Occipital lobe (tissue), 3 donors: ENCODE measurements at places on chromosomes 12 and 14. TPM values are rescaled to one million over a fixed set of nuclear protein-coding genes. Genes with fewer than 3 reads are reported as not detected.

Gene IL22
- total RNA-seq = not detected

Gene PLBD1
- 2.5 TPM for total RNA-seq

Gene AKAP5
- 31.7 TPM for total RNA-seq

Gene DBX2
- total RNA-seq = 1.6 TPM

DNA sequence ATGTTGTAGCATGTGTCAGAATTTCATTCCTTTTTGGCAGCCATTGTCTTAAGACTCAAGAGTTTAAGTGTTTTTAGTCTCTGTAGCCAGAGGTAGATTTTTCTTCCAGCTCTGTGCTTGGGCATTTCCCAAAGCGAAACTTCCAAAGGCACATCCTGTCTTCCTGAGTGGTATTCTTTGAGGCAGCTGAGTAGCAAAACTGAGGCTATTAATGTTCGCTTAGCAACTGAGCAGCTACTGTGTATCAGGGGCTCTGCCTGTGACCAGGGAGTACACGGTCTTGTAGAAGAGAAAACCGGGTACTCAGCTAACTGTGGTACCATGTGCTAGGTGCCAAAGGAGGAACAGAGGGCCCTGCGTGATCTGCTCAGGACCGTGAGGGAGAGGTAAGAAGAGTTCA lies 52.0 kb downstream of the ETV6 start:
- no peak for DNase-seq

GRCh38 chr12:27498149-27498548 lies 25.9 kb upstream of the PPFIBP1 start:
- no peak for DNase-seq
